ENCODE measurements at places on chromosomes 6 and 20.

GRCh38 chr20:49955167-49955566 lies 19.0 kb downstream of the RNF114 start:
- no peak for DNase-seq

GRCh38 chr6:166344240-166344639 lies 1.9 kb upstream of the SFT2D1 start:
- DNase-seq = no peak

DNA sequence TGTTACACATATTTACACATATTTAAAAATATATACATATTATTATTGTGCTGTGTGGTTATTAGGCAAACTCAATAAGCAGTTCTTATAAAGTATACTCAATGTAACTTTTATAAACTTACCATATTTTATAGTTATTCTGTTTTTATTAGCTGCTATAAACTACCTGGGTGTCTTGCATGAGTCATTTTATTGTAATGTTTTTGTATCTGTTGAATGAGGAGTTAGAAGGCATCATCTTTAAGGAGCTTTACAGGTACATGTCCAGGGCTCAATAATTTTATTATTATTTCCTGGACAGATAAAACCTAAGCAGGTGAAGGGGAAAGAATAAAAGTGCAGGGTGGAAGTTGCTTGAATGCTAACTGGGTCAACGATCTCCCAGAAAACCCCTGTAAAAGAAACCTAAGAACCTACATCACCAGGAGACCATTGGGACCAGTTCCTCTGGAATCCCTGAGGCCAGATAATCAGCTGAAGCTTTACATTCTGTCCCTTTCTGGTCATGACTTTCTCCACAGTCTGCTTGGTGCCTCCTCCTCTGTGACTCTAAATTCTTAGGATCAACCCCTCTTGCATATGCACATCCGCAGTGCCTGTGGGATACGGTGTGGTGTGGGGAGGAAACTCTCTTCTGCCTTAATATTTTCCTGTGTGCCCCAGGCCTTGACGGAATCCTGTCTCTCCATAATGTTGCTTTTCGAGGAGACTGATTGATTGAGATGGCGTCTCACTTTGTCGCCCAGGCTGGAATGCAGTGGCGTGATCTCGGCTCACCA lies 38.0 kb downstream of the TRIM38 start:
- DNase-seq = no peak

DNA sequence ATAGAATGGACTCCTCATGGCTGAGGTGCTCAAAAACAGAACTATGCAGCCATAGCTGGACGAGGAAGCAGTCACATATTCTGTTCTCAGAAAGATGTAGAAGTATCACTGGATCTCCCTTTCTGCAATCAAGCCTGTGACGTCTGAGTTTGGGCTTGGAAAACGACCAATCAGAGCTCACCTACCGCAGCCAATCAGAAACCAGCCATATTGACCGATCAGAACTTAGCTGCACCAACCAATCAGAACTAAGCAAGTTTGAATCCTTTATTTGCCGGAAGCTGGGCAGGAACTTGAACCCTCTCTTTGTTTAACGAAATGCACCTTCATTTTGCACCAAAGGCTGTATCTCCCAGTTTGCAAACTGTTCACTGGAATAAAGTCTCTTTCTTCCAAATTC lies 21.8 kb upstream of the RAB23 start:
- DNase-seq = no peak

DNA sequence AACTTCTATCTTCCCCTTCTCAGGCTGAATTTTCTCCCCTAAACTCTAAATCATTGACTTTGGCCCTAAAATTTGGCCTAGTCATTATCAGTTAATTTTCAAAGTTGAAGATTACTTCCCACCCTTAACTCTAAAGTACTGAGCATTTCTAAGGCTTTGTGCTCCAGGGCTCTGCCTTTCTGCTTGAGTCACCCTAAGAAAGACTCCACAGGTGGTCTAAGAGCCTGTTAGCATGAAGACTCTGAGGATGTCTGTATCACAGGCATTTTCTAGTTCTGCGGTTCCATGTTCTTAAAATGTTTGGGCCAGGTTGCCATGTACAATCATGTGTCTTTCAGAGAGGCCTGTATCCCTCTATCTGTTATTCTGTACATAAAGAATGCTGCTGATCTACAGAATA lies 808.1 kb upstream of the MANEA start:
- no peak for DNase-seq

- no peak for DNase-seq
These were observed 101.4 kb upstream of the PDE7B start for GRCh38 chr6:135750081-135750480.

- DNase-seq = no peak
These were observed 141.6 kb upstream of the DTNBP1 start for GRCh38 chr6:15804164-15805154.

DNA sequence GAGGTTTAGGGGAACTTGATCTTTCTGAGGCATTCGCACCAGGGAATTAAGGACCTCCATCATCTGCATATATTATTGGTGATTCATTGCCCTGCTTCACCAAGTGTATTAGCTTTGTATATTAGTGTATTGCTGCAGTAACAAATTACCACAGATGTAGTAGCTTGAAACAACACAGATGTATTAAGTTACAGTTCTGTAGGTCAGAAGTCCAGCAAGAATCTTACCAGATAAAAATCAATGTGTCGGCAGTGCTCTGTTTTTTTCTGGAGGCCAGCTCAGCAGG lies 65.8 kb downstream of the HMGN3 start:
- no peak for DNase-seq

GRCh38 chr6:167839755-167840154 lies 13.0 kb downstream of the AFDN start:
- DNase-seq = no peak

DNA sequence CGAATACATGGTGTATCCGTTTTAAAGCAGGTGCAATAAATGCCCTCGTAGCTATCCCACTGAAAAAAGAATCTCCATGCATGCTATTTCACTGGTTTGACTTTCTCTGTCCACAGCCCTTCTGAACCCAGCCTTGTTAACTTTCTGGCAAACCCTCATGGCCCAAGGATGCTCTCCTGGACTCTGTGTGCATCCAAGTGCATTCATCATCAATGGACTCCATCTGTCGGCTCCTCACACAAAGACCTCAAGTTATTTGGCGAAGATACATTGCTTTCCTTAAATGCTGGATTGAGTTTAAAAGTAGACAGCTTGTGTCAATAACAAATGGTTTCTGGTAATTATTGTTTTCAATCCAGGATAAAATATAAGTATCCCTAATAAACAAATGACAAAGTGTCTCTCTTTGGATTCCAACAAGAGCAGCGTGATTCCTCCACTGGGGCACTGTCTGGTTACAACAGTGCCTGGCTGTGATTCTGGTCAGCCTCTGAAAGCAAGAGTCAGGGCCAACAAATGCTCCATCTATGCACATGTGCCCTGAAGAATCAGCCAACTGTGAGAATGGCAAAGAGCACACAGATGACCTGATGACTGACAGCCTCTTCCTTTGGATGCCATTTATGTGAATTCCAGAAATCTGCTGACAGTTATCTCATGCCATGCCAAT lies 55.7 kb downstream of the FYN start:
- no peak for DNase-seq

DNA sequence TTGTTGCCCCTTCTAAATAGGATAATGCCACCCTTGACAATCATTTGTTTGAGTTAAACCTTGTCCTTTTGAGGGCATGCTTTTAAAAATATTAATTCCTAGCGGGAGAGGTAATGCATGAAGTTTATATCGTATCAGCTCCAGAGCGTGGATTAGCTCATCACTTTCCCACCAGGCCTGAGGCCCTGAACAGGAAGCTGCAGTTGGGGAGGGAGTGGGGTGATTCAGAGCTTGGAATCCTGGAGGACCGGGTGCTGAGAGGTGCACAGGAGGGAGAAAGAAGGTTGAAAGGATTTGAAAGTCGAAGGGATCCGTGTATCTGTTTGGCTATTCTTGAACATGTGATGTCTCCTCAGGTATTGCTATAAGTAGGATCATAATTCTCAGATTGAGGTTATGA lies 25.0 kb downstream of the ZDHHC14 start:
- DNase-seq = no peak

GRCh38 chr6:129184808-129185366 lies 301.9 kb downstream of the LAMA2 start:
- no peak for DNase-seq

GRCh38 chr6:103750603-103751002 lies 1109.1 kb downstream of the HACE1 start:
- no peak for DNase-seq
